ENCODE measurements at places on chromosomes 11 and 22.

DNA sequence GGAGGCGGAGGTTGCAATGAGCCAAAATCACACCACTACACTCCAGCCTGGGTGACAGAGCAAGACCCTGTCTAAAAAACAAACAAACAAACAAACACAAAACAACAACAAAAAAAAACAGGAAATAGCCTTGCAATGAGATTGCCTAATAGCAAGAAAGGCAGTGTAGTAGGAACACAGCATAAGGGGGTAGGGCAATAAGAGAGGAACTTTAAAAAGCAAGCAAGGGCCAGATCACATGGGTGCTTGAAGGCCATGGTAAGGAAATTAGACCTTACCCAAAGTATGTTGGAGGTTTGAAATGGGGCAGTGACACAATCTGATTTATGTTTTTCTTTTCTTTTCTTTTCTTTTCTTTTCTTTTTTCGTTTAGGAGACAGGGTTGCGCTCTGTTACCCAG lies 34.7 kb upstream of the NRIP3 start:
- no peak for DNase-seq

GRCh38 chr11:2366276-2366675 lies 10.8 kb upstream of the CD81 start:
- DNase-seq = no peak

- no peak for DNase-seq
Observed at GRCh38 chr11:120674542-120674941, 163.0 kb downstream of the GRIK4 start.

- DNase-seq = no peak
Observed at GRCh38 chr11:1033016-1033798, 3.3 kb downstream of the MUC6 start.

DNA sequence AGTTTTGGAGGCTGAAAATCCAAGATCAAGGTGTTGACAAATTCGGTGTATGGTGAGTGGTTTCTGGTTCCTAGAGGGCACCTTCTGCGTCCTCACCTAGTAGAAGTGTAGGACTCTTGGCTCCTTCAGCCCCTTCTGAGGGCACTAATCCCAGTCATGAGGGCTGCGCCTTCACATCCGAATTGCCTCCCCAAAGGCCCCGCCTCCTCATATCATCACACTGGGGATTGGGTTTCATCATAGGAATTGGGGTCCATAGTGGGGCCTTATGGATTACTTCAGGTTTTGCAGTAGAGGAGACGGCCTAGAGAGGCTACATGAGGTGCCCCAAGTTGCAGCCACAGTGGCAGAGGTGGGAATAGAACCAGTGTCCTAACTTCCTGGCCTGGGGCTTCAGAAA lies 87.1 kb downstream of the CEP164 start:
- no peak for DNase-seq

GRCh38 chr22:50705219-50705691 lies 32.6 kb downstream of the SHANK3 start:
- peak; percentile 95 for DNase-seq

DNA sequence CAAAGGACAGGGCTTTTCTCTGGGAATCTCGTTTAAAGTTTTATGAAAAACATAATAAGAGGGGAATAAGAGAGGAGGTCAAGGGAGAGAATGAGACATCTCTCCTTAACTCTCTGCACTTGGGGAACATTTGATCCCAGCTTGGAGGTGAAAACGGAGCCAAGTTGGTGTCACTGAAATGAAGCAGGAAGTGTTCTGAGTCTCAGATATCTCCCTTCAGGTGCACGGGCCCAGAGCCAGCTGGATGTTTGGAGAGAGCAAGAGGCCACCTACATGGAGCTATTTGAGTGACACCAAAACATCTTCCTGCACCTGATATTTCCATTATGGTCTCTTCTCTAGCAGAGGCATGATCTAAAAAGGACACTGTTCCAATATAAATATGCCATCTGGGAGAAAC lies 85.7 kb downstream of the BLID start:
- no peak for DNase-seq

DNA sequence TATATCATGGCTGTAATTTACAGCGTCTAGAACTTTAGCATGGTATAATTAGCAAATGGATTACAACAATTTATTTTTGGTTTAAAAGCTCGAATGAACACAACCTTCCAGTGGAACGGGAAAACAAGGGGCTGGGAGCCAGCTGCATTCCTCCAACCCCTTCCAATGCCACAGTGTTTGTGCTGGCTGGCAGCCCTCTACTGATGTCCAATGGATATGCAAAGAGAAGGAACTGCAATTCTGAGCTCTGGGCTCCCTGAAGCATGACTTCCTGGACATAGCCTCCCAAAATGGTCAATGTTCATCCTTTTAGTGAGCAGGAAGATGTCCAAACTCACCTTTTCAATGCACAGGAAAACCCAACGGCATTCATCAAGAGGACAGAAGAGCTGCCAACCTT lies 288.3 kb downstream of the TENM4 start:
- DNase-seq = no peak

DNA sequence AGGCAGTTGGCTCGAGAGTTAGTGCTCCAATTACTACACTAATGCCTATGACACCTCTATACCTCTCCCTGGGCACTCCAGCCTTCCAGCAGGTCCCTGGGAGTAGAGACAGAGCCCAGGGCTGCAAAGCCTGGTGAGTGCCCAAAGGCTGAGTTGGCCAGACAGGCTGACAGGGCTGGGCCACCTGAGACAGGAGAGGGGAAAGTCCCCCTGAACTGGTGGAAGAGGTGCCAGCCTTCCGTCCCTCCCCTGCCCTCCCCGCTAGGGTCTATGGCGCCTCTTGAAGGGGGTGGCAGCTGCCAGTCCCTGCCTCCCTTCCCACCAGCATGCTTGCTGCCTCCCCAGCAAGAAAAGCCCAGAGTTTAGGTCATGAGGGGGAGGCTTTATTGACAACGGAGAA lies 3.0 kb downstream of the KCNJ11 start:
- DNase-seq = no peak

GRCh38 chr11:75100314-75100713 lies 3.6 kb upstream of the OR2AT4 start:
- DNase-seq = no peak

- DNase-seq = no peak
Observed at GRCh38 chr11:107853070-107853469, 5.5 kb downstream of the SLC35F2 start.

DNA sequence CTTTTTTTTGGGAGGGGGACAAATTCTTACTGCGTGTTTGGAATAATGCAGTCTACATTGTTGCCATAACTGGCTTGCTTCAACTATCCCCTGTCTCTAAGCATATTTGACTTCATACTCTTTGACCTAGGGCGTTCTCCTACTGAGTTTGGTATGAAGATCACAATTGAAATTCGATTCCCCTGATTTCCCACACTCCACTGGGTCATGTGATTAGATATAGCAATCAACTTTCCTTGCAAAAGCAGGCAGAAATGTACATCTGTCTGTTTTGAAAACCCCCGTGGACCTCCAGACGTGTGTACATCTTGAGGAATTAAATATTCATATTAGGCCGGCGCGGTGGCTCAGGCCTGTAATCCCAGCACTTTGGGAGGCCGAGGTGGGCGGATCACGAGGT lies 13.8 kb upstream of the CARD18 start:
- no peak for DNase-seq

DNA sequence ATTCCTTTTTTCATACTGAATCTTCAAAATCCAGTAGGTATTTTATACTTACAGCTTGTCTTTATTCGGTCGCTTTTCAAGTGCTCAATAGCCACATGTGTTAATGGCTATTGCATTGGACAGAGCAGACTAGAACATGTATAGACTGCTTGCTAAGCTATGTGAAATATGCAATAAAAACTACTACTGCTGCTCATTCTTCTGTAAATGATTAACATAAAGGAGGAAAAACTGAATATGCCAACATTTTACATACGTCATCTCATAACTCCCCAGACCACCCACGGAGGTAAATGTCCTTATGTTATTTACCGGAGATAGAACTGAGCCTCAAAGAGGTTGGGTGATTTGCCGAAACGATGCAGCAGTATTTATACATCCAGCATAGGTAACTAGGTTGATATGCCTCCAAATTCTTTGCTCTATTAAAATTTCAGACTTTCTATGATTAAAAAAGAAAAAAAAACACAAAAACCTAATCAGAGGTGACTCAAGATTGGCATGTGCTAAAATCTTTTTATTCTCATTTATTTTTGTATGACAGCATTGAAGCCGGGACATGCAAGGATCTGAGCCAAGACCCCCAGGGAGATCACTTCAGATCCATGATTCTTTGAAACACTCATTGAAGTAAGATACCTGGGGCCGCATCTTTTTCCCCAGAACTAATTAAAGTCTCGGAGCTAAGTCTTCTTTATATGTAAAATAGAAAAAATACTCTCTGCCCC lies 78.5 kb upstream of the OR5AK2 start:
- no peak for DNase-seq

GRCh38 chr11:17714356-17714854 lies 5.0 kb upstream of the MYOD1 start:
- no peak for DNase-seq

DNA sequence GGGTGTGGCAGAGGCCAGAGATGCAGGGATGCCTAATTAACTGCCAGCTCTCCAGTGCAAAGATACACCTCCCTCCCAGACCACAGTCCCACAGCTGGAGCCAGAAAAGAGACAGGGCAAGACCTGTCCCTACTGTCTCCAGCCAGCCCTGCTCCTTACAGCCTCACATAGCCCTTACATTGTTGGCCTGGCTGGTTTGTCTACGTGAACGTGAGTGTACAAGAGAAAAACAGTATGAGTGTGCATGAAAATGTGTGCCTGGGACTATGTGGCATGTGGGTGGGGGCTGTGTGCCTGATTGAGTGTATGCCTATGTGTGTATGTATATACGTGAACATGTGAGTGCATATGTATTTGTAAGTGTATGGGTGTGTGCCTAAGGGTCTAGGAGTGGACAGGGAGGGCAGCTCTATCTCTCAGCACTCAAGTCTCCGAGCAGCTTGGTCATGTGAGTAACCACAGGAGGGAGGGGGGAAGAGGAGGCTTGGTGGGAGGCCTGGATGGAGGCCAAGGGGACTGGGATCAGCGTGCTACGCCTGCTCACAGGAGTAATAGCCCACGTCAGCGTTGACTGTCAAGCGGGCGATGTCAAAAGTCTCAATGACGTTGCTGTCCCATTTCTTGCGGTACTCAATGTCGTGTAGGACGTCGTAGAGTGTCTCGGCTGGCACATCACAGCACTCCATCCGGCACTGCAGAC lies 6.6 kb upstream of the ARAP1 start:
- peak; percentile 73 for DNase-seq

DNA sequence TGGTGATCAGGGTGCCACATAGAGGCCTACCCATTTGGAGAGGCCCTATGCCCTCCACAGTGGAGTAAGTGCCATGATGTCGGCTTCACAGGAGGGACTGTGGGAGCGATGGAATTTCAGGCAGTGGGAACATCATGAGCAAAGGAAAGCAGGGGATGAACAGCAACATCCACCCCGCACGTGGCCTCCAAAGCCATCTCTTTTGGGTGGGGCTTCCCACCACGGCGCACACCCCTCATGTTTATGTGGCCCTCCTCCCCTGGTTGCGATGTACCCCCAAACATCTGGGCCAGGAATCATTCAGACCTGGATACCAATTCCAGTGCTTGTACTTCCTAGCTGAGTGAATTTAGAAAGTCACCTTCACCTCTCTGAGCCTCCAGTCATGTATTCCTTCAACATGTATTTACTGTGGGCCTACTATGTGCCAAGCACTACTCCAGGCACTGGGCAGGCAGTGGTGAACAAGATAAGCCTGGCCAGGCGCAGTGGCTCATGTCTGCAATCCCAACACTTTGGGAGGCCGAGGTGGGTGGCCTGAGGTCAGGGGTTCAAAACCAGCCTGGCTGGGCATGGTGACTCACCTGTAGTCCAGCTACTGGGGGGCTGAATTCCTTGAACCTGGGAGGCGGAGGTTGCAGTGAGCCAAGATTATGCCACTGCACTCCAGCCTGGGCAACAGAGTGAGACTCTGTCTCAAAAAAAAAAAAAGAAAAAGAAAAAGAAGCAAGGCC lies 1.8 kb upstream of the MAFF start:
- no peak for DNase-seq

DNA sequence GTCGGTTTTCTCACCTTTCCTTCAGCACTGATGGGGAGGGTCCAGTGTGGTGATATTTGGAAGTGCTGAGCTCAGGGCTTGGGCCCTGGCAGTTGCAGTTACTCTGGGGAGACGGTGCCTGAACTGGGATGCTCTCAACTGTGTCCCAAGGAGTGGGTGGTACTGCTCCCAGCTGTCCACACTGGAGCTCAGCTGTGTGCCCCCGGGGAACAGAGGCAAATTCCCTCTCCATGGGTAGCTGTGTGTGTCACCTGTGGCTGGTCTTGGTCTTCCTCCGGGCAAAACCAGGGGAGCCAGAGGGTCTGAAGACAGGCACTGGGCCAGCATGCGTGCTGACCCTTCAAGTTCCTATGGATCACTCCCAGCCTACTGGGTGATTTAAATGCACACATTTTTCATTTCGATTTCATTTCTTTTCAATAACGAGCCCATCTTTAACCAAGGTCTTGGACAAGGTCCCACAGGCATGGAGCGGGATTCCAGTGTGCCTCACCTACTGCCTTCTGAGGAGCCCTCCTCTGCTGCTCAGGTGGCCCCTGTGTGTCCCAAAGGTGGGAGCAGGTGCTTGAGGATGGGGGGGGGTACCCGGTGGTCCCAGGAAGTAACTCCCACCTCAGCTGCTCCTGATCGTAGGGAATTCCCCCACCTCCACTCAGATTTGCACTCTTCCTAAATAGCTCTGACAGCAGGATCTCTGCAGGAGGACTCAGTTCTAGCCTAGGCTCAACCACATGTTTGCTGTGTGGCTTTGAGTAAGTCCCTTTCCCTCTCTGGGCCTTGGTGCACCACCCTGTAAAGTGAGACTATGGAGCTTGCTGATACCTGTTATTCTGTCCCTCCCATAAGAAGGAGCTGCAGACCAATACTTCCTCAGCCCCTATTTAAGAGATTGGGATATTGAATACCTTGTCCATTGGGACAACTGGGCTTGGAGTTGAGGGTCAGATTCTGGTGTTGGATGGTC lies 16.8 kb downstream of the PRDM11 start:
- DNase-seq = no peak

GRCh38 chr11:46682773-46683752 lies 17.4 kb downstream of the ARHGAP1 start:
- DNase-seq = no peak

GRCh38 chr11:17846852-17847453 lies 112.4 kb downstream of the KCNC1 start:
- DNase-seq = no peak

DNA sequence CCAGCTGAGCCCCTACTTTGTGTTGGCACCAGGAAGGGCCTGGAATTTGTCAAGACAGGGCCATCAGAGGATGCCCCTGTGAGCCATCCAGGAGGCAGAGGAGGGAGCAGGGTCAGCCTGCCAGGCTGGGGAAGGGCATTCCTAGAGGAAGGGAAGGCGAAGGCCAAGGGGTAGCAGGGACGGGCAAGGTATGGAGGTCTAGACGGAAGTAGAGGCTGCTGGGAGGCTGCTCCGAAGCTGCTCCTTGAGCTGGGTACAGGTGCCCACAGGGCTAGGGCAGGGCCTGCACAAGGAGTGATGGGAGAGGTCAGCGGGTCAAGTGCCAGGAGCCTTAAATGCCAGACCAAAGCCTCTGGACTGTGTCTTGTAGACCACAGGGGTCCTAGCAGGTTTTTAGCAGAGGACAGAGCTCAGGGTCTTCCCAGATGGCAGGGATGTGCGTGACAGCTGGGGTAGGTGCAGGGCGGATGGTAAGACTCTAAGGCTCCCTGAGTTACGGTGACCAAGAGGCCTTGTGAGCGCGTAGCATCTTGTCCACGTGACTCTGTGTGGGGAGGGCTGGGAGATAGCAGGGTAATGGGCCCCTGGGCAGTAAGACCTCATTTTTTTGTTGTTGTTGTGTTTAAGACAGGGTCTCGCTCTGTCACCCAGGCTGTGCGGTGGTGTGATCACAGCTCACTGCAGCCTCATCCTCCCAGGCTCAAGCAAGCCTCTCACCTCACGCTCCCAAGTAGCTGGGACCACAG lies 31.7 kb upstream of the CSNK1E start:
- DNase-seq = no peak
